SHP77 treated with DMSO at 0.1 percent for 48 hours (cell line): ENCODE measurements at places on chromosomes 6 and 20.

DNA sequence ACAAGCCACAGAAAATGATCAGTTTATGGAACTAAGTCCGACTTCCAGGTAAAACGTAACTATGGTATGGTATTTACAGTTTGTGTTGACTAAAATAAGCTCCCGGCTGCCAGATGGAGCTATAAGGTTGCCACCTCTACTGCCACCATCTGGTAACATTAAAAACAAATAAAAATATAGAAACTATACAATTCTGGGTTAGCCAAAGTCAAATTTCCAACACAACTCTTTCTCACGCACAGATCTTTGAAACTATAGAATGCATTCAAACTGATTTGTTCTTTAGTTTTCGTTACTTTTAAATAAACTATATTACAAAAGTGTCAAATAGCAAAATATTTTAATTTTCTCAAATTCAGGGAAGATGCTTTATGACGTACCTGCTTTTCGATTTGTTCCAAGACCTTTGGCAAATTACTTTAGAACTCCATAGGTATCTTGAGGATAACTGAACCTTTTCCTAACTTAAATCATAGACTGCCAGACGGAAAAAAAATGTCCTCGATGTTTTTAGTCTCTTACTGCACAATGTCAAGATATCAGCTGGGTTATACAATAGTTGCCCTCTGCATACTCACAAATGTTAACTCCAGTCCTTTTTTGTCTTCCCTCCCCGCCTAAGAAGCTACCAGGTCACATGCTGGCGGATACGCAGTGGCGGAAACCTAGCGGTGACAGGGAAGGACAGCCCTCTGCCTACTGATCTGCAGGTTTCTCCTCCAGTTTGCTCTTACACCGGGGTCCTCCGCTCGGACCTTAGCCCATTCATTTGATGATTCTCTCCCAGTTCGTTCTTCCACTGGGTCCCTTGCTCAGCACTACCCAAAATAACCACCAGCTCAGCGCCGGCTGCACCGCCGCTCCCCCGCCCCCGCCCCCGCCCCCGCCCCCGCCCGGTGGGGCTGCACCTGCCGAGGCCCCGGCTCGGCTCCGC lies 888 bp downstream of the SLC17A5 start:
- peak; percentile 62 for DNase-seq

GRCh38 chr6:146865756-146866379 lies 267.1 kb downstream of the ADGB start:
- no peak for DNase-seq

DNA sequence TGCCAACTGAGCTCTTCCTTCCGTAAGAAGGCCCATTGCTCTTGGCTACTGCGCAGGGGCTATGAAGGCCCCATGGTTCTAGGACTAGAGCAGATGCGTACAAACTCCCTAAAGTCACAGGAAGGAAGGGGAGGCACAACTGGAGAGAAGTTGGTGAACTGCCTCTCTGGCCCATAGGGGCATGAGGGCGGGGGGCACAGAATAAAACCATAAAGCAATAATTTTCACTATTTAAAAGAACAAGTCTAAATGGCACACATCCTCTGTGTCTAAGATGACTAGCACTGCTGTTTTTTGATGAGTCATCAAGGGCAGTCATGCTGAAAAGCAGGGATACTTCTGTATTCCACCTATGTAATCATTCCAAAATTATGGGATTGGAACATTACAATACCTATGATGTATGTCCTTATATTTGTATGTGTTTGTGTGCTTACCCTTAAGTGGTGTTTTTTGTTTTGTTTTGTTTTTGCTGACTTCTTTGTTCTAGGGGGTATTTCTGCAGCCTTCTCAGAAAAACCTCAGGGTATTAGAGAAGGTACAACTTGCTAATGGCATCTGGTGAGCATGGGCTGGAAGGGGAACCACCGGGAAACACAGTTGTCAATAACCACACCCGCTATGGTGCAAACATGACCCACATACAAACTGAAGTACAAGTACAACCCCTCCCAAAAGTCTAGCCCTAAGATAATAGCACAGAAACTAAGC lies 36.9 kb downstream of the B4GALT5 start:
- no peak for DNase-seq

GRCh38 chr20:36490191-36490590 lies 51.1 kb upstream of the MYL9 start:
- DNase-seq = no peak

GRCh38 chr6:113870917-113871316 lies 13.8 kb downstream of the MARCKS start:
- DNase-seq = no peak

GRCh38 chr6:11386726-11387125 lies 150.8 kb upstream of the TMEM170B start:
- no peak for DNase-seq

- DNase-seq = no peak
Observed at GRCh38 chr6:47922391-47922790, 140.6 kb downstream of the OPN5 start.

GRCh38 chr6:118872726-118873125 lies 21.2 kb upstream of the ASF1A start:
- DNase-seq = no peak

- no peak for DNase-seq
Observed at GRCh38 chr6:38035478-38035877, 216.0 kb downstream of the ZFAND3 start.

GRCh38 chr6:28488916-28489365 lies 26.7 kb downstream of the GPX6 start:
- no peak for DNase-seq
